Stimulated activated CD4-positive, alpha-beta T cell treated with anti-CD3 and anti-CD28 coated beads, Interleukin-12 subunit alpha, Interleukin-12 subunit beta, amount 100 ng/mL, for 4 hours (primary cell): ENCODE measurements at places on chromosomes 4 and X.

DNA sequence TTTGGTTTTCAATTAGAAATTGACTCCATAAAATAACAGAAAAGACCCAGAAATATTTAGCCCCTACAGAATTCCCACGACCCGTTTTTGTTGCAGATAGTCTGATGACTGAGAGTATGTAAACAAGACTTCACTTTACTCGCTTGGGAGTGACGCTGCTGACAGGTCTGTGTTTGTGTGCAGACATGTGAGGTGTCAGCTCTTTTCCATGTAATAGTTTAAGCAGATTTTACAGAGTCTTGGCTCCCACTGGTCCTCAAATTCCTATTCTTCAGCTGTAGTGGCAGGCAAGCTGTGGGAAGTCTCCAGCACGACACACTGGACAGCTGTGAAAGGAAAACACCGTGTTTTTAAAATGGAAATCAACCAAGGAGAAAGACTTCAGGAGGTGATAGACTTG lies 455.7 kb downstream of the GABRG1 start:
- DNase-seq = no peak

- DNase-seq = no peak
These were observed 77.3 kb upstream of the IL2 start for GRCh38 chr4:122533841-122534240.

- DNase-seq = no peak
These were observed 56.3 kb downstream of the PPEF2 start for GRCh38 chr4:75845992-75846391.

DNA sequence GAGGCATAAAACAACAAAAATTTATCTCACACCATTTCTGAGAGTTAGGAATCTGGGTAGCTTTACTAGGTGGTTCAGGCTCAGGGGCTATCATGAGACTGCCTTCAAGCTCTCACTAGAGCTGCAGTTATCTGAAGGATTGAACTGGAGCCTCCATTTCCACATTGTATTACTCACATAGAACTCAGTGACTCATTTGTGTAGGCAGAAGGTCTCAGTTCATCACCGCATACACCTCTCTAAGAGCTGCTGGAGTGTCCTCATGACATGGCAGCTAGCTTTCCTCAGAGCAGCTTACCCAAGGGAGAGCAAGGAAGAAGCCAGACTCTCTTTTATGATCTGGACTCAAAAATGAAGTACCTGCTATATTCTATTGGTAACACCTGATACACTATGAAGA lies 389.2 kb downstream of the IQCM start:
- DNase-seq = no peak

DNA sequence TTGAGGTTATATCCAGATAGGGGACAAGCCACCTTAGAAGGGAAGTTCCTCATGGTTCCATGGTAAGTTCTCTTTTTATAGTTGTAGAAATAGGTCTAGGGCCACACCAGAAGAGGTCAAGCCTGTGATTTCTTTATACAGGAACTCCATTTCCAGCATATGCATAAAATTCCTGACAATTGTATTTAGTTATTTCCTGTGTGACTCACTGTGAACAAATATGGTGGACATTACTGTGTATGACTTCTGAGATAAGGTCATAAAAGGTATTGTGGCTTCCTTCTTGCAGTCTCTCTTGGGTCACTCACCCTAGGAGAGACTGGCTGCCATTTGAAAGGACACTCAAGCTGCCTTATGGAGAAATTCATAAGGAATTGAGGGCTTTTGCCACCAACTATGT lies 2.2 kb upstream of the C4orf36 start:
- DNase-seq = no peak

DNA sequence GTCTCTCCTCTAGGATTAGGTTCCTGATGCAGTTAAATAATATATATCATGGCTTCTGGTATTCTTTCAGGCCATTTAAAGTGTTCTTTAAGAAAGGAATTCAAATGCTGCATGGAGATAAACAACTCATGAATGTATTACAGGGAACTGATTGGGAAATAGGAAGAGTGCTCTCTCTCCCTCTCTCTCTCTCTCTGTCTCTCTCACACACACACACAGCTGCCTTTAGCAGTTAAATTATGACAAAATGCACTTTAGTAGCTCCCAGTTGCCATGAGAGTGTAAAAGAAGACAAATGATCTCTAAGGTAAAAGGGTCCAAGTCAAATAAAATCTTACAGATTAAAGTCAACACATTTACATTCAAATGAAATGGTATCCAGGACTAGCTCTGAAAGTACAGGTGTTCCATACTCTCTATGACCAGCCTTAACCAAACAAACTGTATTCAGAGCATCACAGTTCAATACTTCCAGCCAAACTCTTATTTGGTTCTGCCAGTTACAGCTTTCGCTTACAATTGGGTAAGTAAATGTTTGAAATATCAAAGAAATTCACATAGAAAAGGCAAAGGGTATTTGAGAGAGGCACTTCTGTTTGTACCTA lies 94.7 kb upstream of the CXXC4 start:
- DNase-seq = no peak

GRCh38 chr4:785332-786073 lies 40.4 kb downstream of the CPLX1 start:
- no peak for DNase-seq

DNA sequence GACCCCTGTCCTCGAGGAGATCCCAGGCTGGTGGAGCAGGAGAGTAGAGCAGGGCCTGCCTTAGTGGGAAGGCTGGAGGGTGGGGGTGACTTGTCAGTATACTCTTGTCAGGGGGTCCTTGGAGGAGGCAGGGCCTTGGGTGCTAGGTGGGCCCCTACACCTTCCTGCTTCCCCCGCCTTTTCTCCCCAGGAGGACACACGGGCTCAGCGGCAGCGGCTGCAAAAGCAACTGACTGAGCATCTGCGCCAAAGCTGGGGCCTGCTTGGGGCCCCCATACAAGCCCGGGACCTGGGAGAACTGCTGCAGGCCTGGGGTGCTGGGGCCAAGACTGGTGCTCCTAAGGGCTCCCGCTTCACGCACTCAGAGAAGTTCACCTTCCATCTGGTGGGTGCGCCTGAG lies 11.3 kb downstream of the CCDC22 start:
- no peak for DNase-seq

DNA sequence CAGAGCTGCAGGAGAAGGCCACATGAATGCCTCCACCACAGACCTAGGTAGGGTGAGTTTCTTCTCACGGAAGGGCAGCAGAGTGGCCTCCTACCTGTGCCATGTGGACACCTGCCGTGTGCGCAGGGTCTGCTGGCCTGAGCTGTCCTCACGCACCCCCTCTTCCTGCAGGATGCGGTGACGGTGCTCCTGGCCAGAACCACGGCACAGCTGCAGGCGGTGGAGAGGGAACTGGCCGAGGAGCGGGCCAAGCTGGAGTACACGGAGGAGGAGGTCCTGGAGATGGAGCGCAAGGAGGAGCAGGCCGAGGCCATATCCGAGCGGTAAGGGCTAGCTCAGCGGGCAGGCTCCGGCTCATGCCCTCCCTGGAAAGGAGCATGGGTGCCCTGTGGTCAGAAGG lies 28.4 kb upstream of the CLCN4 start:
- DNase-seq = no peak

GRCh38 chr4:87240341-87240740 lies 19.9 kb upstream of the KLHL8 start:
- no peak for DNase-seq

DNA sequence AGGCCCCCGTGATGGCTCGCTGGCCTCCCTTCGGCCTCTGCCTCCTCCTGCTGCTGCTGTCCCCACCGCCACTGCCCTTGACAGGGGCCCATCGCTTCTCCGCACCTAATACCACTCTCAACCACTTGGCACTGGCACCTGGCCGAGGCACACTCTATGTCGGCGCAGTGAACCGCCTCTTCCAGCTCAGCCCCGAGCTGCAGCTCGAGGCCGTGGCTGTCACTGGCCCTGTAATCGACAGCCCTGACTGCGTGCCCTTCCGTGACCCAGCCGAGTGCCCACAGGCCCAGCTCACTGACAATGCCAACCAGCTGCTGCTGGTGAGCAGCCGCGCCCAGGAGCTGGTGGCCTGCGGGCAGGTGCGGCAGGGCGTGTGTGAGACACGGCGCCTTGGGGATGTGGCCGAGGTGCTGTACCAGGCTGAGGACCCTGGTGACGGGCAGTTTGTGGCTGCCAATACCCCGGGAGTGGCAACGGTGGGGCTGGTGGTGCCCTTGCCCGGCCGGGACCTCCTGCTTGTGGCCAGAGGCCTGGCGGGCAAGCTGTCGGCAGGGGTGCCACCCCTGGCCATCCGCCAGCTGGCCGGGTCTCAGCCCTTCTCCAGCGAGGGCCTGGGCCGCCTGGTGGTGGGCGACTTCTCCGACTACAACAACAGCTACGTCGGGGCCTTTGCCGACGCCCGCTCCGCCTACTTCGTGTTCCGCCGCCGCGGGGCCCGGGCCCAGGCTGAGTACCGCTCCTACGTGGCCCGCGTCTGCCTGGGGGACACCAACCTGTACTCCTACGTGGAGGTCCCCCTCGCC lies 3.0 kb downstream of the PLXNB3 start:
- no peak for DNase-seq

GRCh38 chr4:83002329-83002728 lies 8.3 kb downstream of the LIN54 start:
- DNase-seq = no peak

DNA sequence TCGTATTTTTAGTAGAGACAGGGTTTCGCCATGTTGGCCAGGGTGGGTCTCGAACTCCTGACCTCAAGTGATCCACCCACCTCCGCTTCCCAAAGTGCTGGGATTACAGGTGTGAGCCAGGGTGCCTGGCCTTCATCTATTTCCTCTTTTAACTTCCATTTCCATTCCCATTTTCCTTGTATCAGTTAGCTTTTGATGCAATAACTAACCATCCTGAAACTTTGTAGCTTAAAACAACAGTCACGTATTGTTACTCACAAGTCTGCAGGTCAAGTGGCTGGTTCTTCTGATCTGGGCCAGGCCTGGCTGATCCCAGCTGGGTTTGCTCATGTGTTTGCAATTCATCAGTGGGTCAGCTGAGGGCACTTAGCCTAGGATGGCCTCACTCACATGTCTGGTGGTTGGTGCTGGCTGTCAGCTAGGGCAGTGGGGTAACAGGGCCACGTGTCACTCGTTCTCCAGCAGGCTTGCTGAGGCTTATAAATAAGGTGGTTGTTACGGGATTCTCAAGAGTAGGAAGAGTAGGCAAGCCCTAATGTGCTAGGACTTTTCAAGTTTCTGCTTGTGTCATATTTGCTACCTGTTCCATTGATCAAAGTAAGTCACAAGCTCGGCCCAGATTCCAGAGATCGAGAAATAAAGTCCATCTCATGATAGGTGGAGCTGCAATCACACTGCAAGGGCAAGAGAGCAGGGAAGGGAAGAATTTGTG lies 88.2 kb downstream of the SOWAHB start:
- no peak for DNase-seq

DNA sequence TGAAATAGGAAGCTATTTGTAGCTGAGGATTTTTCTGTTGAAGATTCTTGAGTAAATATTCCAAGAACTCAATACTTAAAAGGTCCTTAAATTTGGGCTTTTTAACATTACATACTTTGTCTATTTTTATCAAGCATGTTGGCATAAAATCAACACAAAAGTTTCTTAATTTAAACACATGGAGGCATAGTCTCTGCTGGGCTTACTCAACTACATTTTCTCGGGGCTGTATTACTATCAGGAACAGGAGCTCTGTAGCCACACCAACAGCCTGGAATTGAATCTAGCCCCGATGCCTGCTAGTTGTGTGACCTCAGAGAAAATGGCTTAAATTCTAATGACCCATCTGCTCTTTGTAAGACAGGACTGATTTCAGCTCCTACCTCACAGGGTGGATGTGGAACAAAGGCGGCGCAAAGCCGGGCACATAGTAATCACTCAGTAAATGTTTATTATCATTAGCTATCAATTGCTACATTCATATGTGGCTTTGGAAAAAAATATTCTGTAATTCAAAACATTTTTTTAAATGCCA lies 207.0 kb downstream of the NSUN7 start:
- DNase-seq = no peak

GRCh38 chrX:47160781-47161180 lies 15.8 kb downstream of the RBM10 start:
- no peak for DNase-seq

GRCh38 chr4:148067301-148067916 lies 335.5 kb downstream of the ARHGAP10 start:
- no peak for DNase-seq
